Activated T-cell treated with anti-CD3 and anti-CD28 coated beads, Interleukin-2, amount 50 U/mL, for 72 hours (primary cell): ENCODE measurements at places on chromosomes 4 and X. TPM values are rescaled to one million over a fixed set of nuclear protein-coding genes. Genes with fewer than 3 reads are reported as not detected.

The LONRF3 gene
- total RNA-seq: 1.6 TPM

The FGG gene
- not detected for total RNA-seq

The APLN gene
- 0.23 TPM for total RNA-seq

The SMIM43 gene
- not detected for total RNA-seq

The PRRG1 gene
- total RNA-seq: not detected

The MAOA gene
- 13.2 TPM for total RNA-seq

The RHOXF2 gene
- total RNA-seq: not detected

The FABP2 gene
- total RNA-seq: not detected

The DRP2 gene
- 1.2 TPM for total RNA-seq

The RAB33A gene
- 23.3 TPM for total RNA-seq

The BBS12 gene
- total RNA-seq: 3.0 TPM

The TEX11 gene
- not detected for total RNA-seq

The SEC31A gene
- 103 TPM for total RNA-seq

The CDKL5 gene
- total RNA-seq: 2.6 TPM

The TCEAL7 gene
- not detected for total RNA-seq
